ENCODE measurements at places on chromosomes 12 and 14.
A peak's percentile ranks its signal among the peaks of the same experiment; 100 is the strongest.

GRCh38 chr12:121709478-121709961 is 3.0 kb upstream of the TMEM120B start:
- DNase-seq: no peak

DNA sequence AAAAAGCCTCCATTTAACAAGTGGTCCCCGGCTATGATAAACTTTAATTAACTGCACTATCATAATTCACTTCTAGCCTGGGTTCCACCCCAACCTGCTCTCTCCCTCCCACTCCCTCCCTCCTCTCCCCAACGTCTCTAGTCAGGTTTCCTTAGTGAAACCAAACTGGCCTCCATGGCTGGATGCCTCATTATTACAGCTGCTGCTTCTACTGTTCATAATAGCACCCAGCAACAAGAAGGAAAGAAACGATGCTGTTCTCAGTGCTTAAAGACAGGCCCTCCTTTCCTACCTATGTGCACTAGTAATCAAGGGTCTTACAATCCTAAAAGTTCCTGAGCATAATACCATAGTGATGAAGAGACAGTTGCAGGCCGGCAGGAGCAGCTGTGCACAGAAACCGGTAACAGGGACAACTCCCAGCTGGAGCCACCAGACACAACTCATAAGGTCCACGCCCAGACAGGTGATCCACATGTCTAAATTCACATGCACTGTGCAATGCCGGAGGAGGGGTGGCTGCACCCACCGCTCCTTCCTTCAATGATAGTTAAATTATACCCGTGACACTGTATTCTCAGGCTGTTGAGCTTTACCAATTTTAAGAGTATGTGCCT is 6.2 kb downstream of the IRF2BPL start:
- DNase-seq: no peak

DNA sequence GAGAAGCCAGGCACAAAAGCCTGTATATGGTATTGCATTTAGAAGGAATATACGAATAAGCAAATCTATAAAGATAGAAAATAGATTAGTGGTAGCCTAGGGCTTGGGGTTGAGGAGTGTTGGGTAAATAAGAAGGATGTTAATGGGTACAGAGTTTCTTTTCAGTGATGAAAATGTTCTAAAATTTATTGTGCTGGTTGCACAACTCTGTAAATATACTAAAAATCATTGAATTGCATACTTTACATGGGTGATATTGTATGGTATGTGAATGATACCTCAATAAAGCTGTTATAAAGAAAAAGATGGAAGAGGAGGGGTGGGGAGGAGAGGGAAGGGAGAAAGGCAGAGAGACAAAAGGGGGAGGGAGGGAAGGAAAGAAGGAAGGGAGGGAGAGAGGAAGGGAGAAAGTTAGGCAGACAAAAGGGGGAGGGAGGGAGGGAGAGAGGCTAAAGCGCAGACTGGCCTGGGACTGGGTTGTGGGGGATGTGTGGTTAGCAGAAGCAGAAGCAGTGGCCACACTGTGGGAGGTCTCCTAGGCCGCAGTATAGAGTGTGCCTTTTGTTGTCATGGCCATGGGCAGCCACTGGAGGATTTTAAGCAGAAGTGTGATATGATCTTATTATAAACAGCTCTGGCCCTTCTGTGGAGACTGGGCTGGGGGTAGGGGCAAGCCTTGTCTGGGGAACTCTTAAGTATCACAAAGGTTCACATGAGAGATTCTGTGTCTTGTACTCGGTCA is 73.6 kb upstream of the ELK3 start:
- no peak for DNase-seq

DNA sequence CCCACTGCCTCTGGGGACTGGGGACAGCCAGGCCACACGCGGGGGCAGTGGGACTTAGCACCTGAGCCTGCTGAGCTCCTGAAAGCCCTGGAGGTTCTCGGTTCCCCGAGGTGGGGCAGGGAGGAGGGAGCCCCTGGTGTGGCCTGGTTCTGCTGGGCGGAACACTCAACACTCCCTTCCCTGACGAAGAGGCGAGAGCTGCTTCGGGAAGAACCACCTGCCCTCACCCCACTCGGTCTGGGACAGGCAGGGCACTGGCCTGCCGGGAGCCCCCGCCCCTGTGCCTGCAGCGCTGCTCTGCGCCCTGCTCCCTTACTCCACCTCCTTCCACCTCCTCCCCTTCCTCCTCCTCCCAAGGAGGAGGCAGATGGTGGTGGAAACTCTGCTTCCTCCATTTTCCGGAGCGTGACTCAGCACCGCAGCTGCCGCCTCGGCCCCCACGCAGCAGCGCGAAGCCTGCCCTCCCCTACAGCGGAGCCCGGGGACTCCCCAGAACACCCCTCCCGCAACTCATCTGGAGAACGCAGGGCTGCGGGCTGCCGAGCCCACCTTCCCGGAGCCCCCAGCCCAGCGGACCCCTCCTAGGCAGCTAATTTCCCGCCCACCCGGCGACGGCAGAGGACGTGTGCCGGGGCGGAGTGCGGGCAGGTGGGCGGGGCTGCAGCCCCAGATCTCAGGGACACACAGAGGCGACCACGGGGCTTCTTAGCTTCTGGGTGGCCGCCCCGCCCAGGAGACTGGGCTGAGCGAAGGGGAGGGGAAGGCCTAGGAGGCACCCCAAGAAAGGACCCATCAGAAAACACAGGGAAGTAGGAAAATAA is 11.7 kb upstream of the INF2 start:
- DNase-seq: peak; percentile 77

GRCh38 chr12:121781998-121782979 is 11.2 kb downstream of the RHOF start:
- DNase-seq: no peak

DNA sequence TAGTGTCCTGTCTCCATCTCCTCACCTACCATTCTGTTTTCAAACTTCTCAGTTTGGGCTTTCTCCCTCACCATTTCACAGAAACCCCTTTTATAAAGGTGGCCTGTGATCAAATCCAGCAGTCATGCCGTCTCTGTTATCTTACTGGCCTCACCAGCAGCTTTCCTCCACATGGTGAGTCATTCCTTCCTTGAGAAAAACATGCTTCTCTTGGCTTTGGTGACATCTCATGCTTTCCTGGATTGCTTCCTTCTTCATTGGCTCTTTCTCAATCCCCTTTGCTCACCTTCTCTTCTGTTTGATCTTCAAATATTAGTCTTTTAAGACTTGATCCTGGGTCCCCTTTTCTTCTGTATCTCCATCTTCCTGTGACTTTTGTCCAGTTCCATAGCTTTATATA is 164.9 kb downstream of the ANO4 start:
- DNase-seq: no peak

- no peak for DNase-seq
Observed at GRCh38 chr14:61091657-61092273, 110.7 kb downstream of the SLC38A6 start.

DNA sequence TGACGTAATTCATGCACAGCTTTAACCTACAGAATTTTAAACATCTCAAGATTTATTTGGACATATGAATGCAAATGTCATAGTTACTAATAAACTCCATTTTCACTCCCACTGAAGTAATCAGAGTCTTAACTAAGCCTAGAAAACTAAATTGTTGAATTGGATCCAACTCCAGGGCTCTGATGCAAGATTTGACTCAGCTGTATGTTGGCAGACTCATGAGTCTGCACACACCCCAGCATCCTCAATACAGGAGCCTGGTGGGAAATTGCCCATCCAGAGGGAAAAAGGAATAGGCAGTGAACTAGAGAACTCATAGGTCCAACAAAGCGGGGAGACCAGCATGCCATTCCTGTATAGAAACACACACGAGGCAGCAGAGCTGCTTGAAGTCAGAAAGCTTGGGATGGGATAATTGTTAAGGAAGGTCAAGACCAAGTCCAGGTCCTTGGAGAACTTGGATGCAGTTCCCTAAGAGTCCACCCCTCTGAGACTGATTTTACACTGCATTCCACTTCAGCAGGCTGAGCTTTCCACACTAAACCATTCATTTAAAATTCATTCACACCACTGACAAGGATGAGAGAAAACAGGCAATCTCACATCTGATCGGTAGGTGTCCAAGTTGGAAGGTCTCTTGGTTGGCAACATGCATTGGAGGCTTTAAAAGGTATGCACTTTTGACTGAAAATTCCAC is 14.4 kb downstream of the TMTC1 start:
- DNase-seq: no peak

GRCh38 chr14:37668646-37669045 is 73.2 kb downstream of the TTC6 start:
- DNase-seq: no peak

DNA sequence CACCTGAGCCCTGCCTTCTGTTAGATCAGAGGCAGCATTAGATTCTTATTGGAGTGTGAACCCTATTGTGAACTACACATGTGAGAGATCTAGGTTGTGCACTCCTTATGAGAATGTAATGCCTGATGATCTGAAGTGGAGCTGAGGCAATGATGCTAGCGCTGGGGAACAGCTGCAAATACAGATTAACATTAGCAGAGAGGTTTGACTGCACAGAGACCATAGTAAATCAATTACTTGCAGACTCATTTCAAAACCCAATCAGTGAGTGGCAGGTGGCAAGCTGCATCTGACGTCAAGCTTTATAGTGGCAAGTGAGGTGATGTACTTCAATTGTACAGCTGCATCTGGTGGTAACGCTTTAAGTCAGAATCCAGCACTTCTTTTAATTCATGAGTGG is 141.6 kb downstream of the GPHN start:
- DNase-seq: no peak

- no peak for DNase-seq
Observed at GRCh38 chr14:21653331-21653885, at the start of gene OR4E2. Gene OR4E2, plus strand, starts transcription at chr14:21653835. Its CDS starts 11,248 bp downstream, at chr14:21665083.

DNA sequence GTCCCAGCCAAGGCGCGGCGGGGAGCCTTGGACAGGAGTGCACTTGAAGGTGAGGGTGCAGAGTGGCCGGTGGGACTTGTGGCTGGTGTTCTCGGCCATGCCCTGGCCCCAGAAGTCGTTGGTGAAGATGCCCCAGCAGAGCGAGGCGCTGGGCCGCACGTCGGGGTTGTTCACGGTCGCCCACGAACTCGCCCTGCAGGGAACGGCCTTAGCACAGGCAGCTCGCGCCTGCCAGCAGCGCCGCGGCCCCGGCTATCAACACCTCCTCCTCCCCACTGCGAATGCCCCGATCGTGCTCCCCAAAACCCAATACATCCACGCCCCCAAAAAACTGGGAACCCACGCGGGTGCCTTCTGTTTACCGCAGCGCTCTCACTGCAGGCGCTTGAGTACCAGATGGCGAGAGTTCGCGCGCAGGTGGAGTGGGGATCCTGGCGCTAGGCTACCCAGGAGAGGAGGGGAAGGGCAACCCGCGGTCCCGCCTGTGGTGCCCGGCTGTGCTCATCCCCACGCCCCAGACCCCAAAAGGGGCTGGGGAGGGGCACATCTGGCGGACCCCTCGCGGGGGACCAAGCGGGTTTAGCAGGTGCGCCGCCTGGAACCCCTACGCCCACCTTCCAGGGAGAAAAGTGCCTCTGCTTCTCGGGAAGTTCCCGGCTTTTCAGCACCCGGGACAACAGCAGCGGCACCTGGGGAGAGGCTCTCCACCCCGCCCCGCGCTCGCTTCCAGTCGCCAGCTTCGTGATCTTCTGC is 386.3 kb upstream of the TMTC1 start:
- no peak for DNase-seq

GRCh38 chr12:95986635-95987570 is 9.2 kb downstream of the HAL start:
- no peak for DNase-seq

- no peak for DNase-seq
Observed at GRCh38 chr12:8813572-8814357, 8.7 kb upstream of the A2ML1 start.

DNA sequence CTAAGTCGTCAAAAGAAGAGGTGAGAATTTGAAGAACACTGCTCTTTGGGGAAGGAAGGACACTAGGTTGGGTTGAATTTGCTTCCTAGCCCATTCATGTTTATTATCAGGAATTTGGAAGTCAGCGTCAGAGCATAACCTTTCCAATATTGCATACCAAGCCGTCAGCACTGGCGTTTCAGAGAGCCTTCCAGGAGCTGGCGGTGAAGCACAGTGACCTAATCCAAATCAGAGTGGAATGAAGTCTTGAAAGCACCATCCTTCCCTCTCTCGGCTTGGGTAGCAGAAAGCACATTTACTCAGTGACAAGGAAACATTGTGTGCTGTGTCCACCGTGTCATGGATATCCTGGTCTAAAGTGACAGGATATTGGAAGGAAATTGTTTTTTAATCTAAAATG is 240.3 kb upstream of the PELI2 start:
- no peak for DNase-seq

GRCh38 chr12:46744283-46744682 is 81.5 kb downstream of the SLC38A4 start:
- no peak for DNase-seq

DNA sequence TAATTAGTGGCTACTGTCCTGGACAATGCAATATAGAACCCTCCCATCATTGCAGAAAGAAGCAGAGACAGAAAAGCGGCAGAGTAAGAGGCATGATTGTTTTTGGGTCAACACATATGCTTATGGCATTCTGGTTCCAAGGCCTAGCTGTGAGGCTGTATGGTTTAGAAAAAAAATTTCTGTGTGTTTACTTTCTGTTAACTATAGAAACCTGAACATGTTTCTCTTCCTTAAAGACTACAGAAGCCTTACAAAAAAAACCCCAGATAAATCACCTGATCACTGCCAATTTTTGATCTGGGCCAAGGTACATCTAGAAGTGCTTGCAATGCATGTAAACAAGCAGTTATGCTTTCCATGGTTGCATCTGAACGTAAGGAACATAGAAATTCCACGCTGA is 100.0 kb upstream of the HECTD1 start:
- no peak for DNase-seq

DNA sequence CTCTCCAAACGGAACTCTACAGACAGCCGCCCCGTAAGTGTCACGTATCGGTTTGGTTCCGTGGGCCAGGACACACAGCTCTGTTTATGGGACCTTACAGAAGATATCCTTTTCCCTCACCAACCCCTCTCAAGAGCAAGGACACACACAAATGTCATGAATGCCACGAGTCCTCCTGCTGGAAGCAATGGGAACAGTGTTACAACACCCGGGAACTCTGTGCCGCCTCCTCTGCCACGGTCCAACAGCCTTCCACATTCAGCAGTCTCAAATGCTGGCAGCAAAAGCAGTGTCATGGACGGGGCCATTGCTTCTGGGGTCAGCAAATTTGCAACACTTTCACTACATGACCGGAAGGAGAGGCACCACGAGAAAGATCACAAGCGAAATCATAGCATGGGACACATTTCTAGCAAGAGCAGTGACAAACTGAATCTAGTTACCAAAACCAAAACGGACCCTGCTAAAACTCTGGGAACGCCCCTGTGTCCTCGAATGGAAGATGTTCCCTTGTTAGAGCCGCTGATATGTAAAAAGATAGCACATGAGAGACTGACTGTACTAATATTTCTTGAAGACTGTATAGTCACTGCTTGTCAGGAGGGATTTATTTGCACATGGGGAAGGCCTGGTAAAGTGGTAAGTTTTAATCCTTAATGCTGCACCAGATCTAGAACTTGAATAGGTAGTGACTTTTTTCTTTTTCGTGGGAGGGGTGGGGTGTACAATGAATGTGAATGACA is 69.7 kb downstream of the WDR20 start:
- DNase-seq: peak; percentile 53
